NCI-H1092 treated with DMSO at 0.1 percent for 48 hours (cell line): ENCODE measurements at places on chromosomes 11 and 22.

- DNase-seq: peak; percentile 50
These were observed at the start of gene ALX4 for GRCh38 chr11:44309478-44310205. Gene ALX4, minus strand, starts transcription at chr11:44310139. Its CDS starts 77 bp downstream, at chr11:44310062.

DNA sequence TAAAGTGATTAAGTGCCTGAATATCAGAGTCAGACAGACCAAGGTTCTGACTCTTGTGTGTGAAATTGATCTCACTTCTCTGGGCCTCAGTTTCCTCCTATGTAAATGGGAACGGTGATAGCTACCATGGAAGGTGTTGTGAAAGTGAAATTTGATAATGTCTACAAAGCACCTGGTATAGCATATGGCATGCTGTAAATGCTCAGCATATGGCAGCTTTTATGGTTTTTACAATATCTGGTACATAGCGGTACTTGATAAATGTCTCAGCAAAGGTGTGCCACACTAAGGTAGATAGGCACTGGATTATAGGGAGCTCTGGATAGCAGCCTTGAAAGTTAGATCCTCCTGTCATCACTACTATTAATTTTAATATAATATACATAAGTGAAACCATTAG is 19.9 kb downstream of the POU2AF2 start:
- DNase-seq: no peak

- DNase-seq: no peak
These were observed 49.9 kb upstream of the MICAL2 start for GRCh38 chr11:12060385-12060985.

DNA sequence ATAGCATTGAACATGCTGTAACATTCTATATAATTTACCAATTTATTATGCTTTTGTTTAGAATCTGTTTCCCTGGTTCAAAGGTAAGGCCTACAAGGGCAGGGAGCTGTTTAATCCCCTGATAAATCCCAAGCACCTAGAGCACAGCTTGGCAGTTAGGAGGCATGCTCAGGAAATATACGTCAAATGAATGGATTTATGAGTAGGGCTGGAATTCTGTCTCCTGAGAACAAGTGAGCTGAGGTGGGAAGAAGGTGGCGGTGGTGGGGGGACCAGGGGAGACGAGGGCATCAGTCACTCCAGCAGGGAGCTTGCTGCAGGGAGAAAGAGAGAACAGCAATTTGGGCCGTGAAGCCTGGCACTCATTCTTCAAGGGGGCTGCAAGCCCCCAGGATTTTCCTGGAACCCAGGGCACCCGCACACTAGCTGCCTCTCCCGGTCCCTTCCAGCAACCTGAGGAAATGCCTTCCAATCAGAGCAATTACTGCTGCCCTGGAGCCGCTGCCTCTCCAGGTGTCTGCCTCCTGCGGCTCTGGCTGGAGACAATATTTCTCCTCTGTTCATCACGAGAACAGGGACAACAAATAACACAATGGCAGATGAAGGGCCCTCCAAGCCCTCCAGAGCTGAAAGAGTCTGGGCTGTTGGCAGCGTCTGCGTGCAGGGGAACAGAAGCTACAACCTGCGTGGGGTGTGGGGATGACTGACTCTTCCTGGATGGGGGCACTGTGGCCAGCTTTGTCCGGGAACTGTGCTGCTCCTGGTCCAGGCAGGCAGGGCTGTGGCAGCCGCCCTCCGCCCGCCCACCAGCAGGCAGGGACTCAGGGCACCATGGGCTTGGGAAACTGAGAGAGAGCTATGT is 233.4 kb downstream of the ST3GAL4 start:
- peak; percentile 97 for DNase-seq

DNA sequence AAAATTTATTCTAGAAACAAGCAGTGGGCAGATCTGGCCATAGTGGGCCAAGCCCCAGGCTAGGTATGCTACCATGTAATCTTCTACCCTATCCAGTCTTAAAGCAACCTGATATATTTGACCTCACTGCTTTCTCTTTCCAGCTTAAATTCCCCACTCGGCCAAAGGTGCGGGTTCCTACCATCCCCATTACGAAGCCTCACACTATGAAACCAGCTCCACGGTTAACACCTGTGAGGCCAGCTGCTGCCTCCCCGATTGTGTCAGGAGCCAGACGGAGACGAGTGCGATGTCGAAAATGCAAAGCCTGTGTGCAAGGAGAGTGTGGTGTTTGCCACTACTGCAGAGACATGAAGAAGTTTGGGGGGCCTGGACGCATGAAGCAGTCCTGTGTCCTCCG is 21.2 kb upstream of the GRK2 start:
- DNase-seq: no peak

- peak; percentile 78 for DNase-seq
These were observed 938 bp downstream of the FXYD6 start for GRCh38 chr11:117875382-117876058.

- DNase-seq: peak; percentile 34
These were observed 531 bp downstream of the GRIK4 start for GRCh38 chr11:120511820-120512738.

DNA sequence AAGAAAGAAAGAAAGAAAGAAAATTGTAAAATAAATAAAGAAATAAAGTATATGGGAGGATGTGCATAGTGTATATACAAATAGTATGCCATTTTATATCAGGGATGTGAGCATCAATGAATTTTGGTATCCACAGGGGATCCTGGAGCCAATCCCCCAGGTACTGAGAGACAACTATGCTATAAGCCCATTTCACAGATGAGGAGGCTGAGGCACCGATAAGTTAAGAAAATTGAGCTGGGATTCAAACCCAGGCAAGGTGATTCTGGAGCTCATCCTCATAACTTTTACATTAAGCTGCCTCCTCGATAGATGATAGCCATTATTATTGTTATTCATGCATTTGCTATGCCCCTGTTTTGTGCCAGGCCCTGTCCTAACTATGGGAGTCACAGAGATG is 47.0 kb upstream of the ACCSL start:
- DNase-seq: no peak

- no peak for DNase-seq
These were observed 223.1 kb downstream of the TMEM135 start for GRCh38 chr11:87260811-87261210.

GRCh38 chr22:32411402-32411801 is 645 bp downstream of the RTCB start:
- DNase-seq: no peak

DNA sequence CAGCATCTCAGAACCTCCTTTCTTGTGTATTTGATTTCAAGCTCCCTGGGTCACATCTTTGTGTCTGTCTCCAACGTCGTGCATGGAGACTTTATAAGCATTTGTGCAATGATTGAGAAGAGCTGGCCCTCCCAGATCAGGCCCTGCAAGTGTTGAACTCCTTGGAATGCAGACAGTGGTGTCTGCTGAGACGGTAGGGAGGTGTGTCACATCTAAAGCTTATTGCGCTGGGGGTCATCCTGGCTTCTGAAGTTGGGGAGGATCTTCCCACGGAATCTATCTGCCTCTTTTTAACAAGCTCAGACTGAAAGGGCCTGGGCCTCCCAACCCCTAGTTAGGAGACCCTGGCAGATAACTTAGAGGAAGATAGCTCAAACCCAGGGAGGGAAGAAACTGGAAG is 6.7 kb downstream of the APLNR start:
- DNase-seq: no peak

DNA sequence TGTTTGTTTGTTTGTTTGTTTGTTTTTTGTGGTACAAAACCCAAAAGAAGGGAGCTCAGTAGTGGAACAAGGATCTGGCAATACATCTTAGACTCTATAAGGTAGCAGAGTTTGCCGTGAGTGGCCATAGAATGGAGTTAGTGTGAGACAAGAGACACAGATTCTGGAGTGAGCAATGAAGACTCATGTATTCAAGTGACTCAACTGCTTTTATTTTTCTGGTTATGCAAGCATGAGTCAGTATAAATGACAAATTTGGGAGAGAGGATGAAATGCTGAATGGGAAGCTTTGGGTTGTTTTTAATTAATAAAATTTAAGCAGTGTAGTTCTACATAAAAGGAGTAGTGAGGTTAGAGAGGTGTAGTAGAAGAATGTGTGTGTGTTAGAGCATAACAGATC is 143.6 kb upstream of the ANO5 start:
- DNase-seq: no peak

DNA sequence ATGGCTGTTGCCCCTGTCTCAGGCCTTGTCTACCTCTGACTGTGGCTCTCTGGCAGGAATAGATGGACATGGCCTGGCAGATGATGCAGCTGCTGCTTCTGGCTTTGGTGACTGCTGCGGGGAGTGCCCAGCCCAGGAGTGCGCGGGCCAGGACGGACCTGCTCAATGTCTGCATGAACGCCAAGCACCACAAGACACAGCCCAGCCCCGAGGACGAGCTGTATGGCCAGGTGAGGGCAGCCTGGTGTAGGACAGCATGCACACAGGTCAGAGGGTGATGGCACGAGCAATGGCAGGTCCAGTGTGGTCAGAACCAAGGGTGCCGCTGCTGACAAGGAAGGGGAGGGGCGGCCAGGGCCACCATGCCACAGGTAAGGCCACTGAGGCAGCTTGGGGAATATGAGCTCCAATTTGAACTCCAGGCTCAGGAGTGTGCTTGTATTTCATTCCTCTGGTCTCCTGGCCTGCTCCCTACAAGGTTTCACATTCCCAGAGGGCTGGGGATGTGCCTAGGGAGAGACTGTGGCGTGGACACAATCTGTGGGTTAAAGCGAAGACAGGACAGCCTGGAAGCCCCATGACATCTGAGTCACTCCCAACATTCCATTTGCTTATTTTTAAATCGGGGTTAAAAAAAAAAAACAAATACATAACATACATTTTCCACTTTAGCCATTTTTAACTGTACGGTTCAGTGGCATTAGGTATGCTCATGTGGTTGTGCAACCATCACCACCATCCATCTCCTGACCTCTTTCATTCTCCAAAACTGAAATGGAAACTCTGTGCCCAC is 562 bp downstream of the FOLR3 start:
- no peak for DNase-seq

GRCh38 chr22:26385164-26385563 is 43.9 kb upstream of the ASPHD2 start:
- no peak for DNase-seq

DNA sequence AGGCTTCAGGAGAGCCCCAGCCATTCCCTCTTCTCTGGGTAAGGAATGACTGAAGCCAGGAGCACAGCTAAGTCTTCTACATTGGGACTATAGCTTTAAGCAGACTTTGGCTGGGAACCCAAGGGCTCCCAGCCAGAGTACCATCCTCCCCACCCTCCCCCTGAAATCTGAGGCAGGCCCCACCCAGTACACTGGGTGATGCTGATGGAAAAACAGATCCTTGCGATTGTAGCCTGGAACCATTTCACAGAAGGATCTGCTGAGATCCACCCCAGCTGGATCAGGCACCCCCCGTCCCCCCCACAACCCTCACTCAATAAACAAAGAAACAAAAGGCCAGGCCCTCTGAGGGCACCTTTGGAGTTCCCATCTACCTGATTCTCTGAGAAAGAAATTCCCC is 39.8 kb downstream of the IL18BP start:
- peak; percentile 36 for DNase-seq

GRCh38 chr22:31055635-31056159 is 25.4 kb upstream of the SMTN start:
- peak; percentile 27 for DNase-seq

DNA sequence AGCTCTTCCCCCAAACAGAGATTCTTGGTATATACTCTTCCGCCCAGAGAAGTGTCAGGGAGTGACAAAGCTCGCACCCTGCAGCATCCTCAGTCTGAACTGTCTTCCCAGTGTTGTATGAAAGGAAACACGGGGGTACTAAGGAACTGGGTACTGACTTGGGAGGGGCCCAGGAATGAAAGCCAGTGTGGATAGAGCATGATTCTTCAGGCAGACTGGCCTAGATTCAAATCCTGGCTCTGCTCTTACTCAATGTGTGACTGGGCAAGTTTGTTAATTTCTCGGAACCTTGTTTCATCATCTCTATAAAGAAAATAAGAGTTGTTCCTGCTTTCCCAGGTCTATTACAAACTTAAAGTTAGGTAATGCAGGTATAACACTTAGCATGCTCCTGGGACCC is 266.0 kb upstream of the NARS2 start:
- DNase-seq: no peak

- no peak for DNase-seq
These were observed 158.4 kb downstream of the ATG16L2 start for GRCh38 chr11:72972496-72973128.
